Activated T-cell treated with anti-CD3 and anti-CD28 coated beads, Interleukin-2, amount 50 U/mL, for 72 hours (primary cell): ENCODE measurements at places on chromosomes 1 and 21. TPM values are rescaled to one million over a fixed set of nuclear protein-coding genes. Genes with fewer than 3 reads are reported as not detected.

DNA sequence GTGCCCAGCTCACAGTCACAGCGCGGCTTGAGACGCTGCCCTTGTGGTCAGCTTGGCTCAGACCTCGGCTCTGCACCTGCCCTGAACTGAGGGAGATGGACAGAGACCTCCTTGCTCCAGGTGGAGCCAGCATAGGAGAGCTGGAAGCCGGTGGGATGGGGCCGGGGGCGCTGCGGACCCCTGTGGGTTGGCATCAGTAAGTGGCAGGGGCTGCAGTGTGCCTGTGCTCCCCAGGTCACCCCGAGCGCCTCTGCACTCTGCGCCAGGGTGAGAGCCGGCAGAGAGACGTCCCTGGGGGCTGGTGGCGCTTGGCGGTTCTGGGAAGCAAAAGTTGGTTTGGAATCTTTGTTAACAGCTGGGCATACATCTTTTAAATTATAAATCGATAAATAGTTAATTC, 105.6 kb upstream of the TTC34 start:
- DNase-seq: no peak
- no peaks in the 10 kb centered on the region for H3K4me1 ChIP-seq
- no peak overlapping the region for H3K4me3 ChIP-seq
- no peaks in the 10 kb centered on the region for H3K27me3 ChIP-seq
- no peaks in the 10 kb centered on the region for H3K36me3 ChIP-seq
- H3K27ac ChIP-seq: no peak overlapping the region

GRCh38 chr1:53626616-53627015, 112.3 kb downstream of the GLIS1 start:
- H3K27ac ChIP-seq: no peak overlapping the region
- H3K4me3 ChIP-seq: no peak overlapping the region
- no peaks in the 10 kb centered on the region for H3K36me3 ChIP-seq
- H3K4me1 ChIP-seq: no peaks in the 10 kb centered on the region

DNA sequence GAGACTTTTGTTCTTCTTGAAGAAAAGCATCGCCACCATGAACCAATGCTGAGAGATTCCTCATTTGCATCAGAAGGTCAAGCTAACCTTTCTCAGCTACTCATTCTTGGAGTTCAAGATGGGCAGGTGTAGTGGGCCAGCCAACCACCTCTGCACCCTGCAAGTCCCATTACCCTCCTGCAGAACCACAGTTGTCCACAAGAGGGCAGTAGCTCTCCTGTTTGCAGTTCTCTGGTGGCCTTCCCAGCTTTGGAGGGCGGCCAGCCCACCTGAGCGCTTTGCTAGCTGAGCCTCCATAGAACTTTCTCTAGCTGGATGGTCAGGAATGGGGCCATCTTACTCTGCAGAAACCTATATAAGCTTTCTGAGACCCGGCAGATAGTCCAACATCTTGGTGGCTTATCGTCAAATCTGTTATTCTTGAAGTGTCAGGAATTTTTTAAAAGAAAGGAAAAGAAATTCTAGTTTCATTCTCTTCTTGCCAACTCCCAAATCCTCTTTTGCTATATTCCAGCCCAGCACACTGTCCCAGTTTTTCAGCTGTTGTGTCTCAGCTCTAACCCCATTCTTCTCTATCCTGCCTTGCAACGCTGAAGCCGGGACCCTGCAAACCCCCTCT, 11.0 kb upstream of the LMX1A start:
- peaks cover 71% of the 10 kb centered on the region for H3K27me3 ChIP-seq
- no peak overlapping the region for H3K4me3 ChIP-seq
- peak; percentile 73 for DNase-seq
- H3K27ac ChIP-seq: no peak overlapping the region
- H3K36me3 ChIP-seq: no peaks in the 10 kb centered on the region

- H3K36me3 ChIP-seq: peaks cover 3% of the 10 kb centered on the region
- H3K4me1 ChIP-seq: peaks cover 50% of the 10 kb centered on the region
- H3K27me3 ChIP-seq: peaks cover 11% of the 10 kb centered on the region
- peak; percentile 59 for DNase-seq
- H3K4me3 ChIP-seq: peak overlapping the region; percentile 96
- peak overlapping the region; percentile 98 for H3K27ac ChIP-seq
Measured at GRCh38 chr1:184753608-184754475, 816 bp downstream of the EDEM3 start.

DNA sequence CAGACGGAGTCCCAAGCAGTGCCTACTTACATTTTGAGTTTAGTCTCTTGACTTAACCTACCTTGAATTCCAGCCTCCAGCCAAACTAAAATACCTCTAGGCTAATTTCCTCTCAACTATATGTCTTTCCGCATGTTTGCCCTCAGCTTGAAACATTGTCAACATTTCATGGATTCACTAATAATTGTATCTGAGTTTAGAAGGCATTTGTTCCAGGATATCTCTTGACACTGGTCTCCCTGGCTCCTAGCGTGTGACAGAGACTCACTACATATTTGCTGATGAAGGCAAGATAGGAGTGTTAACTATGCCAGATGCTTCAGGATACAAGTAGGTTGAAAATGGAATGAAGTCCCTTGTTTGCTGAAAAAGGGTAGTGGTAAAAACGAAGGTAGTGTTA, 136.1 kb downstream of the GREM2 start:
- H3K36me3 ChIP-seq: no peaks in the 10 kb centered on the region
- no peaks in the 10 kb centered on the region for H3K4me1 ChIP-seq
- DNase-seq: no peak
- H3K4me3 ChIP-seq: no peak overlapping the region

DNA sequence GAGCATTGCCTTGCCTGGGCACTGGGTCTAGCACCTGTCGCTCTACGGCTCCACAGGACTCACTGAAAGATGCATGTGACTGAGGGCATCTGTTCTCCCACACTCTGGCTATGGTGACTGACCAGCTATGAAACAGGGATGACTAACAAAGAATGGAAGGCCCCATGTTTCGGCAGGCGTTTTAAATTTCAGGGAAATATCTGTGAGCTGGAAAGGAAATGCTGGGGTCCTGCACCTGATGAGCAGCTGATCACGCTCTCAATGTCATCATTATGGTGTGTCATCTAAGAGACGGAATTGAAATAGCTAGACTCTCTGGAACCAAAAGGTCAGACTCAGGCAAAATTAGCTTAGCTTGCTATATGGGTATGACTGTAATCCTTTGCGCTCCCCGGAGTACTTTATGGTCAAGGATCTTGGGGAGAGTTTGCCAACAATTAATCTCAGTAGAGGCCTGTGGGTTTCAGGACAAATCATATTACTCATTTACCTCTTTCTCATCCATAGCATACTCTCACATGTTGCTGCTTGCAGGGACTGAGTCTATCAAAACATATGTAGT, 24.5 kb upstream of the PALMD start:
- DNase-seq: no peak
- no peak overlapping the region for H3K4me3 ChIP-seq
- no peaks in the 10 kb centered on the region for H3K36me3 ChIP-seq
- H3K4me1 ChIP-seq: no peaks in the 10 kb centered on the region
- H3K27ac ChIP-seq: no peak overlapping the region

TCHH gene
- total RNA-seq: 0.05 TPM

- no peaks in the 10 kb centered on the region for H3K4me1 ChIP-seq
- no peak for DNase-seq
- H3K4me3 ChIP-seq: no peak overlapping the region
- H3K27ac ChIP-seq: no peak overlapping the region
Measured at GRCh38 chr1:239098400-239099037, 287.8 kb upstream of the CHRM3 start.

- H3K4me3 ChIP-seq: no peak overlapping the region
- no peak overlapping the region for H3K27ac ChIP-seq
- no peak for DNase-seq
- peaks cover 10% of the 10 kb centered on the region for H3K27me3 ChIP-seq
- no peaks in the 10 kb centered on the region for H3K36me3 ChIP-seq
Measured at GRCh38 chr1:54559111-54559548, 11.1 kb downstream of the ACOT11 start.

SNAPIN gene
- total RNA-seq: 31.1 TPM

ZNF670 gene
- total RNA-seq: 4.2 TPM

- DNase-seq: no peak
- no peaks in the 10 kb centered on the region for H3K27me3 ChIP-seq
- H3K27ac ChIP-seq: no peak overlapping the region
- no peaks in the 10 kb centered on the region for H3K4me1 ChIP-seq
Measured at GRCh38 chr1:97562081-97562480, 358.8 kb downstream of the DPYD start.

ALPL gene
- 0.23 TPM for total RNA-seq

GRCh38 chr1:201886103-201886885, 2.4 kb upstream of the SHISA4 start:
- no peaks in the 10 kb centered on the region for H3K36me3 ChIP-seq
- no peak overlapping the region for H3K4me3 ChIP-seq
- no peak overlapping the region for H3K27ac ChIP-seq
- H3K27me3 ChIP-seq: peaks cover 45% of the 10 kb centered on the region

DNA sequence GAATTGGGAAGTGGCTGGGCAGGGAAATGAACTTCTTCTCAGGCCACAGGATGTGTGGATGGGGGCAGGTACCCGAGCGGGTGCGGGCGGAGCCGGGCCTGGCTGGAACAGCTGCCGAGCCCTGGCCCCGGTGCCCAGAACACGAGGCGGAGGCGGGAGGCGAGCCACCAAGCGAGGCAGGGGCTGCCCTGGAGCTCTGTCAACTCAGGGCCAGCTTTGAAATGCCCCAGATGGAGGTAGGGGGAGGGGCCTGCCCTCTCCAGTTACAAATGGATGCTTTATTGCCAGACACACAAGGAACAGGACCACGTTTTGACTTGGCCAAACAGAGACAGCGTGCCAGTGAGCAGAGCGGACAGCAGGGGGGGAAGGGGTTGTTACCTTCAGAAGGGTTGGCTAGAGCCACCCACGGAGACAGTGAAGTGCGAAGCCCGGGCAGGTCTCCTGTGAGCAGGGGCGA, 240.4 kb downstream of the SDCCAG8 start:
- H3K27me3 ChIP-seq: no peaks in the 10 kb centered on the region
- no peak for DNase-seq
- H3K27ac ChIP-seq: no peak overlapping the region
- no peak overlapping the region for H3K4me3 ChIP-seq
- no peaks in the 10 kb centered on the region for H3K4me1 ChIP-seq

DNA sequence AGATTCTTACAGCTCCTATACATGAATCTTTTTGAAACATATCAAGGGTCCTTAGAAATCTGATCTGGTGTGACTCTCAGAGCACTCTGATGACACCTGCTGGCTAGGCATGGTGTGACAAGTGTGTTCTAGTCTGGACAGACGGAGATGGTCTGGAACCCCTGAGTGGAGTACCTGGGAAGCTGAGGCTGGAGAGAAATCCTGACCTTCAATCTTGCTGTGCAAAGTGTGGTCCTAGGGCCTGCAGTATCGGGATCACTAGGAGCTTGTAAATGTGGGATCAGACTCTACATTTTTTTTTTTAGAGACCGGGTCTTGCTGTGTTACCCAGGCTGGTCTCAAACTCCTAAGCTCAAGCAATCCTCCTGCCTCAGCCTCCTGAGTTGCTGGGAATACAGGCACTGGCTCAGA, 78.6 kb upstream of the SOD1 start:
- peak; percentile 77 for DNase-seq
- H3K4me3 ChIP-seq: no peak overlapping the region
- no peaks in the 10 kb centered on the region for H3K4me1 ChIP-seq
- no peaks in the 10 kb centered on the region for H3K36me3 ChIP-seq
- no peak overlapping the region for H3K27ac ChIP-seq

PLA2G2A gene
- total RNA-seq: not detected

LYPD8 gene
- total RNA-seq: not detected

DNA sequence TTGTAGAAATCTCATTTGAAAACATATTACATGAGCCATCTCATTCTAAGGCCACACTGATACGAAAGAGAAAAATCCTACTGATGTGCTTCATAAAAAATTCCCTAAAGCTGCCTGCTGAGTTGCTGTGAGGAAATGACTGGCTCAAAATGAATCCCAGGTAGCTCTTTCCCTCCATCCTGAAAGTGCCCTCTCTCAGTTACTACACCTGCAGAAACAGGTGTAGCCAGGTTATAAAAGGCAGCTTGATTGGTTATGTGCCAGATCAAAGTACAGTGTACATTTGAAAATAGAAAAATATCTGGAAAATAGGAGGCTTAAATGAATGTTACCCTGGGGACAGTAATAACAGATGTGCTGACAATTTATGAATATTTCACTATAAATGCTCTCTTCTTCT, 833.4 kb upstream of the ADGRL4 start:
- DNase-seq: no peak
- no peak overlapping the region for H3K4me3 ChIP-seq

DNA sequence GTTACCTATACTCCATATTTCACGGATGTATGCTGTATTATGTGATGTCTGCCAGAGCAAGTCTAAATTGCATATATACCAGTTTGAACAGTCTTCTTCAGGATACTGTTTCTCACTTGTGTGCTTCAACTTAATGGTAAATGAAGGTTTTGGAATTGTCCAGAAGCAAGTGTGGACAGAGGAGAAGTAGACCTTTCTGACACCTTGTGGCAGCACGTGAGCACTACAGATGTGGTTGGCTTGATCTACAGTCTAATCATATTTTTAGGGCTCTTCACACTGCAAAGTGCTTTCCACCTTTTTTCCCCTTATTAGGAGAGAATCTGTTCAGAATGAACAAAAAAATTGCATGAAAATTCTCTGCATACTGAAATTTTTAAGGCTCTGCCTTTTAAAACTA, 10.9 kb downstream of the MORC3 start:
- H3K4me1 ChIP-seq: peaks cover 41% of the 10 kb centered on the region
- no peaks in the 10 kb centered on the region for H3K27me3 ChIP-seq
- no peak overlapping the region for H3K4me3 ChIP-seq

F11R gene
- 38.2 TPM for total RNA-seq

ALDH4A1 gene
- total RNA-seq: 8.1 TPM

DNA sequence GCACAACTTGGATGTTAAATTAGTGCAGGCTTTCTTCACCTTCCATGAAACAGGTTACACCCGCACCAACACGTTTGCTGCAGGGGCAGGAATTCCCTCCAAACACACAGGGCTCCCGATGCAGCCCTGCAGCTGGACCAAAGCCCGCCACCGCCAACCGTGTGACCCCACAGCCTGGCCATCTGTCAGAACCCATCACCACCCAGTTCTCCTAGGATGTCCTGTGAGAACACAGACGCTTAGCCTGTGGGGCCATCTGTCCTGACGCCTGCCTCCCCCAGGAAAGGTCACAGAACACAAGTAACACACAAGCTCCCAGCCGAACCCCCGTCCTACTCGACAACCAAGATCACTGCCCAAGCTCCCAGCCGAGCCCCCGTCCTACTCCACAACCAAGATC, 108.1 kb downstream of the NPHP4 start:
- peaks cover 9% of the 10 kb centered on the region for H3K36me3 ChIP-seq
- H3K27ac ChIP-seq: no peak overlapping the region
- no peaks in the 10 kb centered on the region for H3K4me1 ChIP-seq
- H3K27me3 ChIP-seq: no peaks in the 10 kb centered on the region
- H3K4me3 ChIP-seq: no peak overlapping the region
